Peyer's patch (tissue), 4 donors: ENCODE measurements at places on chromosomes 7 and 10. TPM values are rescaled to one million over a fixed set of nuclear protein-coding genes. Genes with fewer than 3 reads are reported as not detected.

GRCh38 chr7:92652536-92652935 lies 62.3 kb upstream of the FAM133B start:
- DNase-seq: no peak
- H3K27ac ChIP-seq: no peak overlapping the region
- H3K36me3 ChIP-seq: no peaks in the 10 kb centered on the region
- H3K4me1 ChIP-seq: no peaks in the 10 kb centered on the region
- no peak overlapping the region for H3K4me3 ChIP-seq
- H3K27me3 ChIP-seq: no peaks in the 10 kb centered on the region

GRCh38 chr7:50664461-50664922 lies 99.3 kb upstream of the DDC start:
- no peaks in the 10 kb centered on the region for H3K36me3 ChIP-seq
- H3K4me3 ChIP-seq: no peak overlapping the region
- H3K27me3 ChIP-seq: no peaks in the 10 kb centered on the region
- no peak for DNase-seq

GRCh38 chr7:25333296-25333928 lies 105.1 kb upstream of the NPVF start:
- H3K4me1 ChIP-seq: no peaks in the 10 kb centered on the region
- no peak overlapping the region for H3K4me3 ChIP-seq
- DNase-seq: no peak
- no peaks in the 10 kb centered on the region for H3K36me3 ChIP-seq
- H3K27me3 ChIP-seq: no peaks in the 10 kb centered on the region
- no peak overlapping the region for H3K27ac ChIP-seq

DNA sequence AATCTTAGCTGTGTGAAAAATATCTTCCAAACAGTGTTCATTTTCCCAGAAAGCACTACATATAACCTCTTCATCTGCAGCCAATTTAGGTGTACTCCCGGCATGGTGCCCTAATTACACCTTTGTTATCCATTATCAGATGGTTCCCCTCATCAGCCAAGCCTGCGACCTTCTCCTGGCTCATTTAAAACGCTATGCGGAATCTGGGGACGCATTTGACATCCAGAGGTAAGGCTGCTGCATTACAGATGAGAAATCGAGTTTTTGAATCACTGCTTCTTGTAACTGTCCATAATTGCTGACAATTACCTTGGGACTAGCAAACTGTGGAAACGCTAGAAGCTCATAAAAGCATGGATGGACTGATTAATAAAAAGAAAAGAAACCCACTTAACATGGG lies 109.5 kb downstream of the PARP12 start:
- H3K27ac ChIP-seq: no peak overlapping the region
- H3K4me1 ChIP-seq: no peaks in the 10 kb centered on the region
- H3K36me3 ChIP-seq: no peaks in the 10 kb centered on the region
- H3K27me3 ChIP-seq: no peaks in the 10 kb centered on the region

- no peak for DNase-seq
- no peak overlapping the region for H3K27ac ChIP-seq
- H3K4me1 ChIP-seq: no peaks in the 10 kb centered on the region
- H3K4me3 ChIP-seq: no peak overlapping the region
These were observed 38.4 kb downstream of the TWIST1 start for GRCh38 chr7:19079066-19079465.

GRCh38 chr7:132991615-132992587 lies 90.0 kb downstream of the CHCHD3 start:
- no peak for DNase-seq
- H3K36me3 ChIP-seq: no peaks in the 10 kb centered on the region
- H3K4me1 ChIP-seq: no peaks in the 10 kb centered on the region
- no peak overlapping the region for H3K4me3 ChIP-seq
- H3K27me3 ChIP-seq: no peaks in the 10 kb centered on the region

DNA sequence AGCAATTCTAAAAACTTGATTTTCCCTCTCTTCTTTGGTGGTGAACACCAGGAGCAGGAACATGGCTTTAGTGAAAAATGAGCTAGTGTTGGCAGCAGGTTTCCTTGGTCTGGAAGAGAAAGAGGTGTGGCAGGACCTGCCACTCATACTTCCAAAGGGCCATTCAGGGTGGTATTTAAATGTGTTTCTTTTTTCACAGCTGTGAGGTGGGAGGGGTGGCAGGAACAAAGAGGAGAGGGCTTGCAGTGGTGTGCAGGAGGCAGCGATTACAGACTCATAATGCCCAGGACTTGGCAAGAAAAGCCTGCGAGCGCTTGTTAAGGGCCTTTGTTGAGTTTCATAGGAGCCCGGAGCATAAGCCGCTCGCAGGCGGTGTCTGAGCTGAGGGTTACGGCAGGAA lies 36.8 kb downstream of the WIPF3 start:
- H3K27me3 ChIP-seq: no peaks in the 10 kb centered on the region
- H3K36me3 ChIP-seq: no peaks in the 10 kb centered on the region
- no peak for DNase-seq
- H3K27ac ChIP-seq: no peak overlapping the region
- H3K4me1 ChIP-seq: no peaks in the 10 kb centered on the region

DNA sequence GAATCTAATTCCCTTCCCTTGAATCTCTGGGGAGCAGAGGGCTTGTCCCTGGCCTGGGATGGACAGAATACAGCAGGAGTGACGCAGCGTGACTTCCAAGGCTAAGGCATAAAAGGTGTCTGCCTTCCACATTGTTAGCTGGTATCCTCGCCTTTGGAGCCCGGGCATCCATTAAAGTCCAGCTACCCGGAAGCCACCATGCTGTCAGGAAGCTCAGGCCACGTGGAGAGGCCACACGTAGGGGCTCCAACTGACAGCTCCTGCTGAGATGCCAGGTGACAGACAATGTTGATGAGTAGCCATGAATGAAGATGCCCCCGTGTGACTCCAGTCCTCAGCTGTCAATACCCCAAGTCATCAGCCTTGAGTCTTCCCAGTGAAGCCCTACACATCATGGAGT lies 99.9 kb downstream of the OAT start:
- H3K4me1 ChIP-seq: no peaks in the 10 kb centered on the region
- H3K27ac ChIP-seq: no peak overlapping the region
- H3K4me3 ChIP-seq: no peak overlapping the region
- DNase-seq: no peak
- no peaks in the 10 kb centered on the region for H3K27me3 ChIP-seq

- no peaks in the 10 kb centered on the region for H3K36me3 ChIP-seq
- no peaks in the 10 kb centered on the region for H3K4me1 ChIP-seq
- no peak for DNase-seq
- no peaks in the 10 kb centered on the region for H3K27me3 ChIP-seq
- H3K4me3 ChIP-seq: no peak overlapping the region
These were observed 164.3 kb upstream of the TCERG1L start for GRCh38 chr10:131475803-131476202.

GRCh38 chr7:91634485-91635177 lies 245.9 kb downstream of the MTERF1 start:
- no peaks in the 10 kb centered on the region for H3K27me3 ChIP-seq
- no peaks in the 10 kb centered on the region for H3K4me1 ChIP-seq
- DNase-seq: no peak
- H3K27ac ChIP-seq: no peak overlapping the region
- H3K4me3 ChIP-seq: no peak overlapping the region
- no peaks in the 10 kb centered on the region for H3K36me3 ChIP-seq

DNA sequence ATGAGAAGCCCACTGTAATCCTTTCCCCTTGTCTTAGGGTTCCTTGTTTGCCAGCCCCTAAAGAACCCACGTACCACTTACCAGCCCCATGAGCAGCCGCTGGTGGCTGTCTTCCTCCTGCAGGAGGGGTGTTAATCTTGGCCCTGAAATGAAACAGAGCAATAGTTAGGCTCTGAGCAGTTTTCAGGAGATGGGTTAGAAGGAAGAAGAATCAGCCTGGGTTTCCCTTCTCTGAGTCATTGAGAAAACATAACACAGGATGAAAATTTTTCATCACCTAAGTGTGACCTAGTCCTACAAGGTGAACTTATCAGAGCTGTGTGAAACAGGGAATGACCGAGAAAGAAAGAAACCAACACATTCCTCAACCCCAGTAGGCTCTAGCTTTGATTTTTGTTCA lies 90.0 kb downstream of the GSAP start:
- H3K4me1 ChIP-seq: peaks cover 3% of the 10 kb centered on the region
- H3K36me3 ChIP-seq: no peaks in the 10 kb centered on the region
- no peaks in the 10 kb centered on the region for H3K27me3 ChIP-seq
- H3K4me3 ChIP-seq: no peak overlapping the region
- no peak for DNase-seq

DNA sequence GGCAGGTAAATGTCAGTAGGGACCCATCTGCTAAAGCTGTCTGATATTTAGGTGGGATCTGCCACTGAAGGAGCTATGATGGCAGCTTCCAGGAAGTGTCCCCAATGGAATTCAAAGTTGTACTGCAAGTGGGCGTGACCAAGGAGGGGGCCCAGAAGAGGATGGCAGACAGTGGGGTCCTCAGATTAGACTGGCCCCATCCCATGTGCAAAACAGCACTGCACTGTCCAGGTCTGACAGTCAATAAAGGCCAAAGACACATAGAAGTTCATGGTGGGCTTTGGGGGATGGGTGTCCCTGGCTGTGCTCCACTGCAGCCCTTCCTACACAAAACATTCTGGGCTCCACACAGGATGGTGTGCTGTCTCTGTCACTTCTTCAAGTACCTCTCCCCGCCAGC lies 49.8 kb upstream of the SORCS1 start:
- H3K27ac ChIP-seq: no peak overlapping the region
- H3K4me1 ChIP-seq: no peaks in the 10 kb centered on the region
- DNase-seq: no peak
- H3K4me3 ChIP-seq: no peak overlapping the region

GRCh38 chr10:124244256-124244877 lies 151.0 kb upstream of the CHST15 start:
- no peaks in the 10 kb centered on the region for H3K36me3 ChIP-seq
- H3K27ac ChIP-seq: no peak overlapping the region
- DNase-seq: no peak
- no peaks in the 10 kb centered on the region for H3K27me3 ChIP-seq
- no peaks in the 10 kb centered on the region for H3K4me1 ChIP-seq

DNA sequence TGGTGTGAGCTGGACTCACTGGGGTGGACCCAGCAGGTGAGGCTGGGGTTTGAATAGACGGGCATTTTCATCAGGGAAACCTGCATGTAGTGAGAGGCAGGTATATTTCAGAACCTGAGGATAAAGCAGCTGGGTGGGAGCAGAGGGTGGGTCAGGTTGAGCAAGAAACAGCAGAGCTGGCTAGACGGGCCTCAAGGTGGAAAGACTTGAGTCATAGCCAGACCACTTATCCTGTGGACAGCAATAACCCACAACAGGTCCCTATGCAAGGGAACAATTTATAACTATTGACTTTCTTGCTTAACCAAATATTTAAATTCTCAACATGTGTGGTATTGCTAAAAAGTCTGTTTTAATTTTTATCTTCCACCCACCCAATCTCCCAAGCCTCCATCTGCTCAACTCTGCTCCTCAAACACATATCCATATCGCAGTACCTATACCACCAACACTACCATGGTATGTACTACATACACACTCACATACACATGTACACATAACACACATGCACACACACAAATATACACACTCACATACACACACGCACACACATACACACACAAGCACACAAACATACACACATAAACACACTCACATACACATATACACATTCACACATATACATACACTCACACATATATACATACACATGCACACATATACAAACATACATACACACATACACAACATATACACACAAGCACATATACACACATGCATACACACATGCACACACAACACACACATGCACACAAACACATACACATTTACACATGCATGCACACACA lies 129.0 kb upstream of the C7orf33 start:
- H3K27me3 ChIP-seq: no peaks in the 10 kb centered on the region
- no peak for DNase-seq
- H3K36me3 ChIP-seq: no peaks in the 10 kb centered on the region
- no peak overlapping the region for H3K27ac ChIP-seq
- no peaks in the 10 kb centered on the region for H3K4me1 ChIP-seq
- H3K4me3 ChIP-seq: no peak overlapping the region

DNA sequence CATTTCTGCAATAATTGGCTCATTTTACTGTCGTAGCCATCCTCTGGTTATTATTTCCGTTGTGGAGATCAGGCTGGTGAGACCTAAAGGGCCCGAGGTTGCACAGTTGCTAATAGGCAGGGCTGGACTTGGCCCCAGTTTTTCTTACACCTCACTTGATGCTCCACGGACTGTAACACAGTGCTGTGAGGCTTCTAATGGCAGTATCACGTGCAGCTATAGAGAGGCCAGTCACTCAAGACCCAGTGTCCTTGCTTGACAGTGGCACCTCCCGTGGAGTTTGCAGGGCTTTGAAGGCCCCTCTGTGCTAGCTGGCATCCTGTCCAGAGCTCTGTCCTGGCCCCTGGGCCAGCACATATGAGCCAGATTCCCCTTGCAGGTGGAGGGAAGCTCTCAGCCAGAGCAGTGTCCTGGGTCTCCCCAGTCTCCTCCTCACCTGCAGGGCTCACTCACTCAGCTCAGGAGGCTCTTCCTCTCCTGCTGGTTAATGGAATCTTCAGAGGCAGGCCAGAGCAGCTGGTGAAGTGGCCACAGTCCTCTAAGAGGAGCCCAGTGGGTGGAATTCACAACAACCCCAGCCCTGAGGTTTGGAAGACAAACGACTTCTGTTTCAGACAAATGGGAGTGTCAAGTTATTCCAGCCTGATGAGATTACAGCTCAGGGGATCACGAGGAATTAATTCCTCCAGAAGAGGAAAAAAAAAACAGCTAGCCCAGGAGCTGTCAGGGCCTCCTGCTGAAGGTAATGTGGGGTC lies 114.2 kb upstream of the FAM180A start:
- H3K4me1 ChIP-seq: no peaks in the 10 kb centered on the region
- H3K27me3 ChIP-seq: no peaks in the 10 kb centered on the region
- no peak overlapping the region for H3K4me3 ChIP-seq
- no peak for DNase-seq

DNA sequence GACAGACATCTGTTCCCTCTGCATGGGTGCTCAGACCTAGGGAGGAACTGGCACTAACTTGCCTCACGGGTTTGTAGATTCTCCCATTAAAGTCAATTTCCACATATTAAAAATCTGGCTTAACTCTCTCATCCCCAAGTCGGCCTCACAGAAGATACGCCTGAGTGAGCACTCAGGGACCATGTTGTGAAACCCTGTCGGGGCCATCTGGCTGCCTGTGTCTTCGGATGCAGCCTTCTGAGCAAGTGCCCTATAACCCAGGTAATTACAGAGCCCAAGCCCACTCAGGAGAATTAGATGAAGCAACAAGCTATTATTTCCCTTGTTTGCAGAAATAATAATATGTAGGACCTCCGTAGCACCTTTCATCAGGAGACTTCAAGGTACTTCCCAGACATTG lies 219.3 kb upstream of the GLI3 start:
- H3K36me3 ChIP-seq: no peaks in the 10 kb centered on the region
- DNase-seq: no peak
- no peak overlapping the region for H3K4me3 ChIP-seq
- no peaks in the 10 kb centered on the region for H3K4me1 ChIP-seq
- H3K27ac ChIP-seq: no peak overlapping the region

- H3K27ac ChIP-seq: no peak overlapping the region
- H3K36me3 ChIP-seq: no peaks in the 10 kb centered on the region
- H3K4me1 ChIP-seq: no peaks in the 10 kb centered on the region
- no peak overlapping the region for H3K4me3 ChIP-seq
- no peaks in the 10 kb centered on the region for H3K27me3 ChIP-seq
These were observed 135.0 kb upstream of the PALS2 start for GRCh38 chr7:24438232-24438631.

The CCNY gene
- total RNA-seq: 21.7 TPM

The CHCHD1 gene
- total RNA-seq: 30.7 TPM

The ELOVL3 gene
- not detected for total RNA-seq

The TSPAN12 gene
- total RNA-seq: 103 TPM

The ANKRD2 gene
- total RNA-seq: not detected

The SPDYE9 gene
- total RNA-seq: not detected

The CCDC136 gene
- total RNA-seq: 0.35 TPM

The FRA10AC1 gene
- 14.3 TPM for total RNA-seq

The TEX47 gene
- not detected for total RNA-seq

The LIPM gene
- total RNA-seq: not detected

The CSTF2T gene
- total RNA-seq: 17.3 TPM
